ENCODE measurements at places on chromosomes 6 and 20. TPM values are rescaled to one million over a fixed set of nuclear protein-coding genes. Genes with fewer than 3 reads are reported as not detected.

BMP7 gene
- 29.3 TPM for total RNA-seq

SAYSD1 gene
- total RNA-seq: 10.8 TPM

PERP gene
- total RNA-seq: 45.6 TPM

JPH2 gene
- 93.5 TPM for total RNA-seq

GMNN gene
- total RNA-seq: 6.3 TPM

ERVFRD-1 gene
- 0.09 TPM for total RNA-seq

DEFB123 gene
- total RNA-seq: not detected

All from left cardiac atrium (tissue), 4 donors.